ENCODE measurements at places on chromosomes 1 and 21.

DNA sequence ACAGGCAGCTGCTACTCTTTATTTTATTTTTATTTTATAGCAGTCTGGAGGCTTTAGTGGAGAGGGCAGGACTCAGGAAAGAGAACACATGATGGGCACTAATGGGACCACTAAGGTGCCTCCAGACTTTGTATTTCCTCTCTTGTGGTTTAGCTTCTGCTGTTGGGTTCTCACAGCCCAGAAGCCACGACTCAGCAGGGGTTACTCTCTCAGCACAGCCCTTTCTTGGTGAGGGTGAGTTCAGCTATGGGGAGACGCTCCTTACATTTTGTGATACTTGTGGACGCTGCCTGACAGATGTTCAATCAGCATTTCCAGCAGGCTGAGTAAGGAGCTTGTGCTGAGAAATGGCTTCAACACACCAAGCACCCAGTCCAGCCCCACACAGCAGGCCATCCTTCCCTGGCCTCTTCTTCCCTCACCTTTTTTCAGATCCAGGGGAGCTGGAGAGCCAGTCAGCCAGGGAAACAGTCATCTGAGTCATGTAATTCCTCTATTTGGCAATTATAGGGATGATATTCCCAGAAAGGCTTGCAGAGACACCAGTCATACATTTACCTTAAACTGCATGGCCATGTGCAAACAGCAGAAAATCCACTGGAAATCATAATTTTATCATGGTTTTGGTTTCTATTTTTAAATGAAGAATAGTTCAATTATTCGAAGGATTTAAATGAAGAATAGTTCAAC, 53.2 kb upstream of the RAB3GAP2 start:
- DNase-seq, result no peak

DNA sequence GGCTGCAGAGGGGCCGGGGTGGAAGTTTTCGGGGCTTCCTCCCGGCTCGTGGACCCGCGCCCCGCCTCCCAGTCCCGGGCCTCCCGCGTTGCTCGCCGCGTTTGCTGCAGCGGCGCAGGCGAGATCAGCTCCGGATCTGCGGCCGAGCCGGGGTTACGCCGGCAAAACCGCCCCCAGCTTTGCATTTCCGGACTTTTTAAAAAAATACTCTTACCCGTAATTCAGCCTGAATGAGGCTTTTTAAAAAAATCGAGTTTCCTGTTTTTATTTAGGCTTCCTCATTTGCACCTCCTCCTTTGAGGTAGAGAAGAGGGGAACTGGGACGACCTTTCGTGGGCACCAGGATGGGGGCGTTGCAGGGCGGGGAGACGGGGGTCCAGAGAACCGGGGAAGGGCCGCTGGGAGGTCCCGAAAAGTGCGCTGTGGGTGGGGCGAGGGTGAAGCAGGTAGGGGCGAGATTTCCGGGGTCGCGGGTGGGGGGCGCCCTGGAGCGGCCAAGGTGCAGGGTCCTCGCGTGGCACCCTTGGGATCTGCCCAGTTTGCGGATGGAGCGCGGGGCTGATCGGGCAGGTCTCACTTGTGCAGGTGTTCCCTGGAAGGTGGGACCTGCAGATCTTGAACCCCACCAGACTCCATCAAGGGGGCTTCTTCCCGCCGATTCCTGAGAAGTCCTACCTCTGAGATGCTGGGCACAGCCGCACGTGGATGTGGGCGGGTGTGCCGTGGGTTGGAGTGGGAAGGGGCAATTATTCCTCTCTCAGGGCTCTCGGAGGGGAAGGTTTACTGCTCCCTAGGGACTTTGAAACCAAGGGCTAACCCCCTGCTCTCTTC, 1.1 kb downstream of the PIK3CD start:
- DNase-seq, result no peak

DNA sequence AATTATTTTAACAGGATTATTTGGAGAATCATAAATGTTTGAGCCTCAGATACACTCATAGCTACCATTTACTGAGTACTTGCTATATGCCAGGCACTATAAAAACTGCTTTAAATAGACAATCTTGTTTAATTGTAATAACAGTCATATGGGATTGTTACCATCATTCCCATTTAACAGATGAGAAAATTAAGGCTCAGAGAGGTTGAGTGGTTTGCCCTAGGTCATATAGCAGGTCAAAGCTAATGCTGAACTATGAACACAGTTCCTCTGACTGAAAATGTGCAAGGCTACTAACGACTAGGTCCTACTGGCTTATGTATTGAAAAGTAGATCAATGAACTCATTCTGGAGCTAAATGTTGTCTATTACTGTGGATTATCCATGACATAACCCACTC, 63.4 kb downstream of the DDR2 start:
- no peak for DNase-seq

DNA sequence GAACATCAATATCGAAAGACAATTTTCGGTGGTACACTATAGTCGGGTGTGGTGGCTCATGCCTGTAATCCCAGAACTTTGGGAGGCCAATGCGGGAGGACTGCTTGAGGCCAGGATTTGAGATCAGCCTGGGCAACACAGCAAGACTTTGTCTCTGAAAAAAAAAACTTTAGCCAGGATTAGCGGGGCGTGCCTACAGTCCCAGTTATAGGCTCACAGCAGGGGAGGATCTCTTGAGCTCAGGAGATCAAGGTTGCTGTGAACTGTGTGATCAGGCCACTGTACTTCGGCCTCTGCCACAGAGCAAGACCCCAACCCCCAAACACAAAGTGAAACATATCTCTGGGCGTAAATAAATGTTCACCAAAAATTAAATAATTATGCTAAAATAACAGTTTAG, 1.6 kb downstream of the TADA1 start:
- no peak for DNase-seq

GRCh38 chr1:155897746-155898145, 13.4 kb downstream of the RIT1 start:
- no peak for DNase-seq

GRCh38 chr1:7278045-7278444, 492.8 kb downstream of the CAMTA1 start:
- DNase-seq, result no peak

Data from ACHN (cell line).